ENCODE measurements at places on chromosomes 6 and 20. TPM values are rescaled to one million over a fixed set of nuclear protein-coding genes. Genes with fewer than 3 reads are reported as not detected.

Gene LY86
- polyA plus RNA-seq: 454 TPM

Gene CDYL
- 4.2 TPM for polyA plus RNA-seq

Gene NDUFAF4
- 3.7 TPM for polyA plus RNA-seq

Gene SLC4A11
- polyA plus RNA-seq: 0.33 TPM

Gene OR2H2
- not detected for polyA plus RNA-seq

Gene GCNT2
- 3.5 TPM for polyA plus RNA-seq

Gene SMLR1
- polyA plus RNA-seq: not detected

Gene HCK
- polyA plus RNA-seq: 517 TPM

Gene PGBD1
- 0.15 TPM for polyA plus RNA-seq

Gene CRISP3
- not detected for polyA plus RNA-seq

Gene PPP1R14C
- polyA plus RNA-seq: not detected

Gene TMC2
- polyA plus RNA-seq: not detected

Gene PNLDC1
- polyA plus RNA-seq: 0.43 TPM

Gene LPIN3
- polyA plus RNA-seq: 0.01 TPM

Gene KHDC1L
- polyA plus RNA-seq: not detected

Gene PRKN
- polyA plus RNA-seq: 0.21 TPM

Gene EYA2
- not detected for polyA plus RNA-seq

Gene LKAAEAR1
- 0.61 TPM for polyA plus RNA-seq

Gene GABRR1
- polyA plus RNA-seq: not detected

Gene SSTR4
- polyA plus RNA-seq: not detected

Gene RSPO3
- not detected for polyA plus RNA-seq

Gene SLC24A3
- polyA plus RNA-seq: not detected
